Sigmoid colon (tissue), 7 donors: ENCODE measurements at places on chromosomes 1 and 21.

GRCh38 chr1:93374334-93375106 is 28.8 kb downstream of the DR1 start:
- no peak for DNase-seq

DNA sequence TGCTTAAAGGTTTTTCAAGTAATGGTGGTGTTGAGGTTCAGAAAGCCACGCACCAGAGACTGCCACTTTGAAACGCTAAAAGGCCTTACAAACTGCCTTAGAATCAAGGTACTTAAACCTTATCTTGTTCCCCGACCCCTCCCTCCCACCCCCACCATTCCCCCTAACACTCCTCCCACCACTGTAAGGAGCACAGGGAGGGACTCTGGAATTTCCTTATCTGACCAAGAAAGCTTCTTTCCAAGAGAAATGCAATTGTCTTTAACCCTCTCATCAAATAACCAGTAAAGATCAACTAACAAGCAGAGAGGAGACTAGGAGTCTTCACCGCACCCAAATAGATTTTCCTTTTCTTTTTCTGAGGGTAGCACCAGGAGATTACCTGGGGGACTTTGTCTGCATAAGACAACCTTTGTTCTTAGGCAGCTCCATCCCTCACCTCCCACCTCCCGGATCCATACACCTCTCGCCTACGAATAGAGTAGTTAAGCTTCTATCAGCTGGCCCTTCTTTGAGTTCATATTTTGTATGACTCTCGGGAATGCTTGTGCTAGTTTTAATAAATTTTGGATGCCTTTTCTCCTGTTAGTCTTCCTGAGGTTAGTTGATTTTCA is 137.7 kb upstream of the ADGRL2 start:
- DNase-seq, result no peak

DNA sequence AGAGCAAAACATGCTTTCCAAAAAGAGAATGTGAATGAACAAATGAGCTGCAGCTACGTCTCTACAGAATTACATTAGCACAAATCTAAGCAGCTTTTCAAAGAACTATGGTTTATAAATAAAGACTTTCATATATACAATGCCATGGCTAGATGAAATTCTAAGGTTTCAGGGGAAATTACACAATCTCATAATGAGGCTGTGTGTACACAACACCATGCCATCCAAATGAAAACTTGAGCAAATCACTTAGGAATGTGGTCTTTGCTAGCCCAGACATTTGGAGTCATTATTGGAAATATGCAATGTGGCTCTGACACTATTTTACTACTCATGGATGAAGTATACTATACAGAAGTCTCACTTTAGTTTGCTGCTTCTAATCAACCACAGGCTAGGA is 37.5 kb downstream of the SPAG17 start:
- DNase-seq, result no peak

- no peak for DNase-seq
Measured at GRCh38 chr1:3886106-3886670, 13.9 kb downstream of the C1orf174 start.
